ENCODE measurements at places on chromosomes 12 and 14.

- DNase-seq, result peak; percentile 71
Observed at GRCh38 chr14:94213021-94213420, 38.9 kb downstream of the PPP4R4 start.

DNA sequence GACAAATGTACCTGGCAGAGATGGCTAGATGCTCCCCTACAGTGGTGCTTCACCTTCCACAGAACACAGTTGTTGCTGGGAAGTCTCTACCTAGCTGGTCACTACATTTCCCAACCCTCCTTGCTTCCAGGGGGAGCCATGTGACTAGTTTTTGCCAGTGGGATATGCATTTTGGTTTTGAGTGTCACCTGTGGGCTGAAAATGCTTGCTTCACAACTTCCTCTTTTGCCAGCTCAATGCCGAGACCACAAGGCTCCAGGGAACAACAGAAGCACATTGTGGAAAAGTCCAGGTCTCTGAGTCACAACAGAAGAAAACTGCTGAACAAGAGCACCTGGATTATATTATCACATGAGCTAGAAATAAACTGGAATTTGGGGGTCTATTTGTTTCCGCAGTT lies 48.5 kb upstream of the ARHGAP5 start:
- peak; percentile 41 for DNase-seq

DNA sequence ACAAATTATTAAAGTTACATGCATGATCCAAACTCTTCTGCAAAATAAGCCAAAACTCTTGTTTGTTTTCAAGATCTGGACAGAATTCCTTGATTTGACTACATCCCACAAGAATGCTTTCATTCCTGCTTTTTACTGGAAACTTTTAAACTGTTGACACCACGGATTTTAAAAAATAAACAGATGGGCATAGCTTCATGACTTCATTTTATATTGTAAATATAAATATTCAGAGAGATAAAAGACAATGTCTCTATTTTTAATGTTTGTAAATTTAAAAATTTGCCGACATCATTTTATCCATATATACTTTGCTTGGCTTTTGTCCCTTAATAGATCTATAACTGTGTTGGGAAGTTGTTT lies 134.3 kb upstream of the DCN start:
- DNase-seq, result peak; percentile 76

- DNase-seq, result no peak
Observed at GRCh38 chr14:87497301-87497700, 495.7 kb downstream of the GALC start.

DNA sequence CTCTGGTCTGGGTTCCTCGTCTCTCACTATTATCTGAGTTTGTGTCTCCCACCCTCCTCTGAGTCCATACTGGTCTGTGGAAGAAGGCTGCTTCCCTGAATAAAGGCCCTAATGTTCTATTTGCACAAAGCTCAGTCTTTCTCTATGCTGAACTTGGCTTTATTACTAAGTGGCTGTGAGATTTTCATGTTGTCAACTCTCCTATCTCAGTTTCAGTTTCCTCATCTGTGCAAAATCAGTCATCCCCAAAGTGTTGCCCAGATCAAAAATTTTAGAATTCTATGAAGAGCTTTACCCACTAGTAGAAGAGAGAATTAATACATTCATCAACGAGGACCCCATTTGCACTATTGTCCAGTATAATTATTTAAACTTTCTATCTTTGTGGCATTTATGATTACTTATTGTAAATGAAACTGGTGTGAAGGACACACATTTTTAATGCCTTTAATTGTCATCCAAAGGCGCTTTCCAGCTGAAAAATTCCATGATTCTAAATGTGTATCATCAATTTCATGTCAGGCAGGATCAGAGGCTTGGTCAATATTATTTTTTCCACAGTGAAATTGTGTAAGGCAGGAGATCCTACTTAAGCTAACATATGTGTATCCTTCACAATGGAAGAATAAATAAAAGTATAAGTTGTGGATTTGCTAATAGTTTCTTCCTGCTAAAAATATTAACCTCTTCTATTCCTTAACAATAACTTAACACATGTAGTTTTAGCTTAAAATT lies 79.1 kb upstream of the EEA1 start:
- no peak for DNase-seq

DNA sequence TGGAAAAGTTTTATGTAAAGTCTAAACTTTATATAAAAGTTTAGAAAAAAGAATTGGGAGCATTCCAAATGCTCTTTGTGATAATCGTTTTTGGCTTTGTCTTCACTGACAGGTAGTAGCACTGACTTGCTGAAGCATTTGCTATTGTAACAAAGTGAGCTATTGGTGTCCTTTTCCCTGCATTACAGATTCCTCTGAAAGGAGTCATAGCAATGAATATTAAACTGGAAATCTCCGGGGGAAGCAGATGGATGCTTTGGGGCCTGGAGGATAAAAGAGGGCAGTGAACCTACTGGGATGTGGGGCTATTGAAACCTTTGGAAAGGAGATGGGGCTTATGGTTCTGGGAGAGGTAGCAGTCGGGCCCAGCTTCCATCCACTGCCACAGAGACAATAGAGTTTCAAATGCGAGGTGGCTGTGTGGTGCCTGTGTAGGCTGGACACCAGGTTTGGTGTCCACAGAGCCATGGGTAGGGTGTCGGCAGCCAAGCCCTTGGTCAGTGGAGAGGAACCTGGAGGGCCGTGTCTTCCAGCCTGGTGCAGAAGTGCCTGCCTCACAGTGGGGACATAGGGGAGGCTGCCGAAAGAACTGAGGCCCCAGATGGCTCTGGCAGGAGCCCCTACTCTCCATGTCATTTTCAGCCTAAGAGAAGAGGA lies 10.1 kb downstream of the GSG1 start:
- peak; percentile 50 for DNase-seq

DNA sequence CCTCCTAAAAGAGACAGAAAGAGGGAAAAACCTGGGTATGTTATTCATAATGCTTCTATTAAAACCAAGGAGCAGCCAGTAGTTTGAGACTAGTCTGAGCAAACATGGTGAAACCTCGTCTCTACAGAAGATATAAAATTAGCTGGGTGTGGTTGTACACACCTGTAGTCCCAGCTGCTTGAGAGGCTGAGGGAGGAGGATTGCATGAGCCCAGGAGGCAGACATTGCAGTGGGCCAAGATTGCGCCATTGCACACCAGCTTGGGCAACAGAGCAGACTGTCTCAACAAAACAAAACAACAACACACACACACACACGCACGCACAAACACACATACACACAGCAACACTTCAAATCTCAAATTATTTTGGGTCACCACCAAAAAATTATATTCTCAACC lies 27.8 kb downstream of the HECTD4 start:
- no peak for DNase-seq

GRCh38 chr14:68243450-68244010 lies 424.0 kb downstream of the RAD51B start:
- DNase-seq, result no peak

DNA sequence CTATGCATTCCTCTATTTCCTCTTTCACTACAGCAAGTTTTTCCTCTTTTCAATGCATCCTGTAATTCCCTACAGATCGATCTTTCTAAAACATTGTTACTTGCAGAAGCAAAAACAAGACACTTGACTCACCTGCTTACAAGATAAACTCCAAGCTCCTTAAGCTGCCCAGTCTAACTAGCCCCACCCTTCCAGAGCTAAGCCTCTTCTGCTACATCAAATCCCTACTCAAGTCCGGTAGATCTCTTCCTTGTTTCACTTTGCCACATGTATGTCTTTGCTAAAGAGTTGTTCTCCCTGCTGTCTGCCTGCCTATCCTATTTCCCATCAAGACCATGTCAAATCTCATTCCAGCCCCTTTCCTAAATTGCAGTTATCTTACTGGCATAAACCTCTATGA lies 724.8 kb downstream of the C12orf50 start:
- no peak for DNase-seq

DNA sequence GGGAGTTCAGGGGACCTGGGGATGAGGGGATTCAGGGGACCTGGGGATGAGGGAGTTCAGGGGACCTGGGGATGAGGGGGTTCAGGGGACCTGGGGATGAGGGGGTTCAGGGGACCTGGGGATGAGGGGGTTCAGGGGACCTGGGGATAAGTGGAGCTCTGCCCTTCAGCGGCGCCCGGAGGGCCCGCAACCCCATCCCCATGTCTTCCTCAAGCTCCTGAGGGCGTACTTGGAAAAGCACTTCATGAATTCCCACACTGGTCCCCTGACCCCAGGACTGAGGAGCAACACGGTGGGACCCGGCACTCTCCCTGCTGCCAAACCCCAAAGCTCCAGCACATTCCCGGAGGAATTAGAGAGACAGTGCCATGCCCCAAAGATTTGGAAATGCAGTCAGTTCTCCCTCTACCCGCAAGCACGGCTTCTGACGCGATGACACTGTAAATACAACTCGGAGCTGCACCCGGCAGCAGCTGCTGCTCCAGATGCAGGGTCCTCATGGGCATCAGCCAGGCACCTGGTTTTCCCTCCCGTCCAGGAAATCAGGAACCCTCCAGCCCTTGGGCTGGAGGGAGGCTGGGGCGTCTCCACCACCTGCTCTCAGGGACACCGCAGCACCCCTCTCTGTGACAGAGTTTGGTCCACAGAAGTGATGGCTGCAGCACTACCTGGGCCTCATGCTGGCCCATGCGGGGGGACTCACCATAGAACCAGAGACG lies 32.8 kb upstream of the C14orf180 start:
- no peak for DNase-seq

- peak; percentile 74 for DNase-seq
Observed at GRCh38 chr12:48903982-48904411, 21.3 kb downstream of the FKBP11 start.

GRCh38 chr12:23887055-23887835 lies 62.2 kb downstream of the SOX5 start:
- DNase-seq, result no peak

GRCh38 chr12:120359128-120359527 lies 9.8 kb downstream of the MSI1 start:
- no peak for DNase-seq

- DNase-seq, result no peak
Observed at GRCh38 chr14:61545726-61546455, 149.4 kb upstream of the HIF1A start.

GRCh38 chr14:92683041-92683440 lies 65.4 kb downstream of the LGMN start:
- DNase-seq, result no peak

Measured in AG10803 (cell line).